HAP-1 (cell line): ENCODE measurements at places on chromosomes 2 and 18.
A peak's percentile ranks its signal among the peaks of the same experiment; 100 is the strongest.

GRCh38 chr2:109663721-109664120 lies 49.6 kb downstream of the SOWAHC start:
- no peak for DNase-seq

GRCh38 chr18:45689396-45689795 lies 34.6 kb upstream of the SLC14A1 start:
- DNase-seq: no peak

GRCh38 chr2:207037896-207038295 lies 98.6 kb downstream of the CPO start:
- peak; percentile 23 for DNase-seq

GRCh38 chr2:173136067-173136466 lies 60.4 kb downstream of the MAP3K20 start:
- DNase-seq: no peak

DNA sequence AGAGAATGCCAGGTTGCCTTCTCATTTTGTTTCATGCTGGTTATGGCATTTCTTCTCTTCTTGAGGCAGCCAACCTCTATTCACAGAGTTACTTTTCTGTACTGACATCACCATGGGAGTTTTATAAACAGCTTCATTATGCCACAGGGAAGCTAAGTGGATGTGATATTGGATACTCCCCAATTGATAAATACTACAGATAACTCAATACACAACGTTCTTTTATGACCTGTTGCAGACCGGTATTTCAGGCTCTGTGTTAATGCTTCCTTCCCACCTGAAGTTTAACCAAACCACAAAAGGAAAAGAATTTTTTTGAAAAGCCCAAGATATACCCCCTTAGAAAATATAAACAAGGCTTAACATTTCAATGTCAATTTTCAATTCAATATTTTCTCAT lies 258.3 kb upstream of the SOX11 start:
- DNase-seq: no peak

GRCh38 chr2:17736989-17737388 lies 16.6 kb downstream of the SMC6 start:
- no peak for DNase-seq

DNA sequence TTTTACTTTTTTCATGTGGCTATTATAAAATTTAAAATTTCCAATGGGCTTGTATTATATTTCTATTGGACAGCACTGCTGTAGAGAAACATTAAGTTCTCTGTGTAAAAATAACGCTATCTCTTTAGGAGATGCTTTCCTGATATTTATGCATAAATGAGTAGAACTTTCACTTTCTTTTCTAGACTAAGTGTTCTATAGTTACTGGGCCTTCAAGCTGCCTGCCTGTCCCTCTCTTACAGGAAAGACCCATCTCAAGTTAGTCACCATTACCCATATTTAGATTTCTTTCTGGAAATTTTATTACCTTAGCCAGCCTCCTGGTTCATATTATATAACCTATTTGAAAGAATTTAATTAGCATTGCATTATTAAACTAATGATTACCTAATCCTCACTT lies 4.8 kb downstream of the ITGA4 start:
- no peak for DNase-seq

- DNase-seq: no peak
Measured at GRCh38 chr2:205722283-205722918, 40.1 kb downstream of the NRP2 start.

GRCh38 chr2:10297191-10297830 lies 5.4 kb upstream of the HPCAL1 start:
- no peak for DNase-seq

GRCh38 chr2:81324046-81324445 lies 1019.5 kb upstream of the LRRTM1 start:
- peak; percentile 59 for DNase-seq

GRCh38 chr2:119369845-119370244 lies 3.1 kb downstream of the DBI start:
- DNase-seq: no peak

GRCh38 chr2:2260696-2261268 lies 70.3 kb downstream of the MYT1L start:
- DNase-seq: no peak

GRCh38 chr2:46988733-46989481 lies 73.3 kb upstream of the MCFD2 start:
- DNase-seq: peak; percentile 28

DNA sequence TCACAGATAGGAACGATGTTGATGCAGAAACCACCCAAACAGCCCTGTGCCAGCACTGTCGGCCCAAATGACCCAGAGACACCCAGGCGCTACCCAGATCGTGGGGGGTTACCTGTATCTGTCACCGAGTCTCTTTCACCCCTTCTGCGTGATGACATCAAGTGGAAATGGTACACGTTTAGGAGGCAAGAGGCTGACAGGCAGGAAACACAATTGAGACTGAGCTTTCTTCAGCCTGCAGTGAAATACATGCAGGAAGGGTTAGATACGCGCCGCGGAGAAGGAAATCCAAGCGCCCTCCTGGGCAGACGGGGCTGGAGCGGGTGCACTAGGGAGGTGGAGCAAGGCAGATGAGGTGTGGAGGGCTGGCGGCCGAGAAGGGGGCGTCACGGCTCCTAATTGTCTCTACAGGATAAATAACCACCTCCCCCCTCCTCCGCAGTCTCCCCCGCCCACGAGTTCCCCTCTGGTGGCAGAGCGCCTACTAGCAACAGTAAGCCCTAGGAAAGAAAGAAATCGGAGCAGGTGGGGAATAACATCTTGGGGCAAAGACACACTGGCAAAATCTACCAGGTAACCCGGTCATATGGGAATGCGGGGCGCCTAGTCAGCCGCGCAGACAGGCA lies at the start of gene RNF152:
RNF152 (minus strand) TSS at position 325 of the 626 bp plus-strand sequence. CDS start 76,544 bp downstream, outside the sequence.
- peak; percentile 81 for DNase-seq

- no peak for DNase-seq
Measured at GRCh38 chr2:193907561-193907960, 1712.8 kb upstream of the TMEFF2 start.
